HTR-8/SVneo (cell line): ENCODE measurements at places on chromosomes 1 and 21.

DNA sequence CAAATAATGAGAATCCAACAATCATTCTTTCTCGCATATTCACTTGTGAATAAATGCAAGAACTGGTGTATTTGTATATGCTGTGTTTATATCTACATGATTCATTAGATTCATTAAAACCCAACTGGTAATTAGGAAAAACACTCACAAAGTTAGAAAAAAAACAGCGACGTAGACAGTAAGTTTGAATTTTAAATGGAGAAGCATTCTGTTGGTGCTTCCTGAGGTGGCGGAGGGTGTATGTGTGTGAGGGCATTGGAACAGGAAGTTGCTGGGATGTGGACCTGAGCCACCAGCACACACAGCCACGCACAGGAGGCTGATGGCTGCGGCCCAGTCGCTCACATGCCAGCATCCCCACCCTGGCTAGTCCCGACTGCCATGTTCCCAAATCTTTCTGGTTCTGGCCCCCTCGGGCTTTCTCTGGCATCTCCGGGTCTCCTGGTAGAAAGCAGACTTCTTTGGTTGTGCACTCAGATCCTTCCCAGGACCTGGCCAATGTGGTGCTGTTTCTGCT is 121.6 kb upstream of the IRF2BP2 start:
- DNase-seq = no peak

DNA sequence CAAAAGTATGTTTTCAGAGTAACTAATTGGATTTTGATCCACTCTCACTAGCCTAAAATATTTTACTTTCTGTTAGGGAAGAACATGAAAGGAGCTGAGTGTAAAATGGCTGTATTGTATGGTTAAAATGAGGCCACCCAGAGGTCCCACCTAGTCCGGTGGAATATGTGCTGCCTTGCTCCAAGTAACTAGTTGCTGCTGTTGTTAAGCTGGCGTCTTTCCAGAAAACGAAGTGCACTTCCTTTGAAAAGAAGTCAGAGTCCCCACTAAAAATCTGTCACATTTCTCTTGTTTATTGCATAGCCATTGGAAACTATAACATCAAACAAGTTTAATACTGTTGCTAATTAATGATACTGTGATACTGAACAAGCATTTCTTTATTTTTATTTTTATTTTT is 3.2 kb downstream of the SLC25A33 start:
- DNase-seq = no peak

DNA sequence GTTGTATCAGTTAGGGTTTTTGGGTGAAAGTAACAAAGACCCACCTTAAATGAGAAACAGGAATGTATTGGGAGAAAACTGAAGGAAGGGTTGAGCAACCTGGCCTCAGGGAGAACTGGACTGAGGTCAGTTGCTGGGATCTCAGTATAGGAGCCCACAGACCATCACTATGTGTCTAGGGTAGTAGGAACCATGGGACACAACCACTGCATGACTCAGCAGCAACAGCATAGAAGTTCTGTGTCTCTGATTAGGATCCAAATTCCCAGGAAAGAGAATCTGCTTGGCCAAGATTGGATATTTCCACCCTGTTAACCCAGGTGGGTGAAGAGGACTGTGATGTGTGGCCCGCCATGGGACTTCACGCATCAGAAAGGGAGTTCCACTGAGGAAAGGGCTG is 102.2 kb upstream of the RAB3GAP2 start:
- DNase-seq = no peak

GRCh38 chr1:153566414-153567371 is 1.0 kb upstream of the S100A2 start:
- peak; percentile 97 for DNase-seq

DNA sequence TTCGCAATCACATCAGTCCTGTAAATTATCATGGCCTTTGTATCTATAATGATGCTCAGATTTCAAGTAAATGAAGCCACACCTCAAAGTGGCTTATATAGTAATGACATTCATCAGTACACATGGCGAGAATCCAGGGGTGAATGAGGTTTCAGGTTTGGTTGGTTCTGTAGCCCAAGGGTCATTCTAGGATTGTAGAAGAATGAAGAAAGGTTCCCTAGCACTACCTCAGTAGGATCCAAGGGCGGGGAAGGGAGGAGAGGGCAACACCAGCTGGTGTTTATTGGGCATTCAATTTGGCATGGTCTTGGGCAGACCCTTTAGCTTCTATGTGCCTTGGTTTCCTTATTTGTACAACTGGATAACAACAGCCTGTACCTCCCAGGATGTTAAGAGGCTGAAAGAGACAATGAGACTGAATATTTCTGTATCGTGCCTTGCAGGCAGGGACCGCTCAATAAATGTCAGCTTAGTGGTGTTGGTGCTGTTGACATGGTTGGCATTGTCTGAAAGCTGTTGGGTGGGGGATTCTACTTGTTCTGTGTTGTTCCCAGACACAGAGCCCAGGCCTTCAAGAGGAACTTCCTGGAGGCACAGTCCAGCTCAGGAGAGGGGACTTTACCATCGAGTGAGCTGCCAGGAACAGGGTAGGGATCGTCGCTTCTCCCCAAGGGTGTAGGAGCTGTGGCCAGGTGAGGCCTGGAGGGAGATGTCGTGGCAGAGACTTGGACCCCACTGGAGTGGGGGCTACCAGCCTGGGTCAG is 388.2 kb downstream of the PTPRU start:
- no peak for DNase-seq

DNA sequence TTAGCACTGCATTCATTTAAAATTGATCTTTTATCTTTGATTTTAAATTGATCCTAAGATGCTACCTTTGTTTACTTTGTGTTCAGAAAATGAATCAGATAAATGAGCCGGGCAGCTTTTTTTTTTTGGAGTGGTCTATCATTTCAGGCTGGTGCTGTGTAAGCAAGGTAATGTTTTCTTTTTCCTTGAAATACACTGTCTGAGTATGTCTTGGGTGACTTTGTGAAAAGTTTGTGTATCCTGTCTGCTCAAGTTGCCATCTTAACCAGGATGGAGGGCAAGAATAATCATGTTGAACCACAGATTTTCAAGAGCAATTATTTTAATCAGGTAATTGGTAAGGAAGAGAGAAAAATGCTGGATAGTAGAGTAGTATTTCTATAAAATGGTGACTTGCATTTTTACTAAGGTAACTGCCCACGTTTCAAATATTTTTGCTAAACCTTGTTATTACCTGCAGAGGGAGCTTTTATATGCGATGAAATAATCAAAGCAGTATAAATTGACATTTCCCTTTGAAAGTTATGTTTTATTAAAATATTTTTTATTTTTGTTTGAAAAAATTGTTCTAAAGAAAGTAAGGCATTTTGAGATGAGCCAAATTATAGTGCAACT is 11.1 kb downstream of the ADGRL2 start:
- DNase-seq = no peak
